Endothelial cell (in vitro differentiated cells): ENCODE measurements at places on chromosomes 4 and X. TPM values are rescaled to one million over a fixed set of nuclear protein-coding genes. Genes with fewer than 3 reads are reported as not detected.
A peak's percentile ranks its signal among the peaks of the same experiment; 100 is the strongest.

GRCh38 chr4:147078875-147079658, 133.4 kb upstream of the TTC29 start:
- no peak overlapping the region for H3K27ac ChIP-seq
- H3K36me3 ChIP-seq: no peaks in the 10 kb centered on the region
- no peaks in the 10 kb centered on the region for H3K4me1 ChIP-seq
- no peak overlapping the region for H3K4me3 ChIP-seq
- DNase-seq: no peak

GRCh38 chr4:64911846-64912245, 502.6 kb upstream of the TECRL start:
- H3K36me3 ChIP-seq: no peaks in the 10 kb centered on the region
- H3K27me3 ChIP-seq: no peaks in the 10 kb centered on the region
- no peak for DNase-seq
- H3K27ac ChIP-seq: no peak overlapping the region
- H3K4me1 ChIP-seq: no peaks in the 10 kb centered on the region

- no peaks in the 10 kb centered on the region for H3K4me1 ChIP-seq
- no peak overlapping the region for H3K4me3 ChIP-seq
- no peaks in the 10 kb centered on the region for H3K27me3 ChIP-seq
- no peak for DNase-seq
- no peaks in the 10 kb centered on the region for H3K36me3 ChIP-seq
- no peak overlapping the region for H3K27ac ChIP-seq
Measured at GRCh38 chr4:73603854-73604584, 16.2 kb downstream of the RASSF6 start.

GRCh38 chr4:126906466-126906865, 726.3 kb upstream of the INTU start:
- no peaks in the 10 kb centered on the region for H3K27me3 ChIP-seq
- DNase-seq: no peak
- no peaks in the 10 kb centered on the region for H3K36me3 ChIP-seq
- H3K27ac ChIP-seq: no peak overlapping the region

DNA sequence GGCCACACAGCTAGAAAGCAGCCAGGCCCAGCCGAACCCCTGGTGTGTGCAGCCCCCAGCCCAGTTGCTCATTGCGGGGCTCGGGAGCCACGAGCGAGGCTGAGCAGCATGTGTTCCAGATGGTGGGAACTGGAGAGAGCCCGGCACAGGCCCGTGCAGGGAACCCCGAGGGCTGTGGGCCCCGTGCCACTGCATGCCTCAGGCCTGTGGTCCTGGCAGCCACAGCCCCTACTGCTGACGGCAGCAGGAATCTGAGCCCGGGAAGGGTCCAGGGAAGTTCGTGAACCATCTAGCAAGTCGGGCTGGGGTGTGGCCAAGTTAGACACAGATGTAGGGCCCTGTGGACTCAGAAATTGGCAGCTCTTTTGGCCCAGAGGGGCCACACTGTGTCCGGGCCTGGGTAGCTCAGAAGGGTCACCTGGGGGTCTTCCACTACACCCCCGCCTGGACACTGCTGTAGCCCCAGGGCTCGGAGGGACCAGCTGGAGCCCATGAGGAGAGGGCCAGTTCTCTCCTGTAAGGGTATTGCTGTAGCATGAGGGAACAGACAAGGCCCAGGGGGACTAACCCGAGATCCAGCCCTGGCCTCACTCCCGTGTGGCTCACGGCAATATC, 12.1 kb downstream of the HTRA3 start:
- H3K36me3 ChIP-seq: no peaks in the 10 kb centered on the region
- no peak overlapping the region for H3K4me3 ChIP-seq
- H3K27ac ChIP-seq: no peak overlapping the region

DNA sequence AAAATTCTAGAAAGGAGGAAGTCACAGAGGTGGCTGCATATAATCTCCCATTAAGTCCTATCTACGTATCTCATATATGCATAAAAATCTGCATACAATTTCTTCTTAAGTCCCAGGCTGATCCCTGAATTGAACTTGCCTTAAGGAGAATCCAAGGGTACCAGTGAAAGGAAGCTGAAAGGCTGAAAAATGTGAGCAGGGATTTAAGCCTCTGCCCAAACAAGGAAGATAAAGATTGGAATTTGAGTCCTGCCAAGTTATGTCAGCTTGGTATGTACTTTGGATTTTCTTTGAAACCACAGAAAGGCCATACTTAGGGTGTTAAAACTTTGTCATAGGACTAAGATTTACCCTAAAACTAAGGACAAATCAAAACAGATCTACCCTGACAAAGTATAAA, 26.5 kb upstream of the GEMIN8 start:
- no peak for DNase-seq
- peaks cover 2% of the 10 kb centered on the region for H3K27me3 ChIP-seq
- H3K4me3 ChIP-seq: no peak overlapping the region
- H3K27ac ChIP-seq: no peak overlapping the region
- H3K4me1 ChIP-seq: no peaks in the 10 kb centered on the region

- H3K36me3 ChIP-seq: peaks cover 9% of the 10 kb centered on the region
- H3K27me3 ChIP-seq: no peaks in the 10 kb centered on the region
- H3K4me1 ChIP-seq: no peaks in the 10 kb centered on the region
Measured at GRCh38 chr4:13452927-13453579, 31.1 kb downstream of the RAB28 start.

- DNase-seq: no peak
- H3K27me3 ChIP-seq: no peaks in the 10 kb centered on the region
- no peak overlapping the region for H3K4me3 ChIP-seq
- peaks cover 13% of the 10 kb centered on the region for H3K4me1 ChIP-seq
- H3K36me3 ChIP-seq: no peaks in the 10 kb centered on the region
Measured at GRCh38 chrX:151982222-151982621, 7.7 kb upstream of the GABRE start.

GRCh38 chr4:56689201-56689969, 8.3 kb upstream of the HOPX start:
- H3K36me3 ChIP-seq: peaks cover 4% of the 10 kb centered on the region
- peaks cover 5% of the 10 kb centered on the region for H3K27me3 ChIP-seq
- H3K4me1 ChIP-seq: peaks cover 15% of the 10 kb centered on the region
- H3K27ac ChIP-seq: no peak overlapping the region

GRCh38 chr4:1416051-1416947, 10.1 kb upstream of the NKX1-1 start:
- peaks cover 28% of the 10 kb centered on the region for H3K27me3 ChIP-seq
- no peak overlapping the region for H3K27ac ChIP-seq
- no peaks in the 10 kb centered on the region for H3K36me3 ChIP-seq
- peak; percentile 3 for DNase-seq
- H3K4me1 ChIP-seq: peaks cover 2% of the 10 kb centered on the region
- H3K4me3 ChIP-seq: no peak overlapping the region

DNA sequence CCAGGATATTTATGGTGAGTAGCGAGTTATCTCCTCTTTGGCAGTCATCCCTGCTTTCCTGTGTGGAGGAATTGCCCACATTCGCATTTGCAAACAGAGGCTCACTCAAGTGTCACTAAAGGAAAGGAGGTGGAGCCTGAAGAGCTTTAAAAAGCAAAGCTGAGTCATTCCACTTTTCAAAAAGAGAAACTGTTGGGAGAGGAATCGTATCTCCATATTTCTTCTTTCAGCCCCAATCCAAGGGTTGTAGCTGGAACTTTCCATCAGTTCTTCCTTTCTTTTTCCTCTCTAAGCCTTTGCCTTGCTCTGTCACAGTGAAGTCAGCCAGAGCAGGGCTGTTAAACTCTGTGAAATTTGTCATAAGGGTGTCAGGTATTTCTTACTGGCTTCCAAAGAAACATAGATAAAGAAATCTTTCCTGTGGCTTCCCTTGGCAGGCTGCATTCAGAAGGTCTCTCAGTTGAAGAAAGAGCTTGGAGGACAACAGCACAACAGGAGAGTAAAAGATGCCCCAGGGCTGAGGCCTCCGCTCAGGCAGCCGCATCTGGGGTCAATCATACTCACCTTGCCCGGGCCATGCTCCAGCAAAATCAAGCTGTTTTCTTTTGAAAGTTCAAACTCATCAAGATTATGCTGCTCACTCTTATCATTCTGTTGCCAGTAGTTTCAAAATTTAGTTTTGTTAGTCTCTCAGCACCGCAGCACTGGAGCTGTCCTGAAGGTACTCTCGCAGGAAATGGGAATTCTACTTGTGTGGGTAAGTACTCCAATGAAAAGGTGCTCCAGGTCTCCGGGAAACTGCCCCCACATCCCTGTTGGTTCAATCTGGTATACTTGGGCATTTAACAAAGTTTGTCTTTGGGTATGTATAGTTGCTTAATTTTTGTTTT, at the start of gene EGF:
Gene EGF (plus strand): TSS at position 178 of the 890 bp plus-strand sequence. CDS start 453 bp downstream, at position 631.
- H3K36me3 ChIP-seq: no peaks in the 10 kb centered on the region
- DNase-seq: no peak
- H3K4me1 ChIP-seq: peaks cover 28% of the 10 kb centered on the region
- peak within 1 kb of the TSS; percentile 1 for H3K27ac ChIP-seq
- H3K27me3 ChIP-seq: peaks cover 1% of the 10 kb centered on the region

DNA sequence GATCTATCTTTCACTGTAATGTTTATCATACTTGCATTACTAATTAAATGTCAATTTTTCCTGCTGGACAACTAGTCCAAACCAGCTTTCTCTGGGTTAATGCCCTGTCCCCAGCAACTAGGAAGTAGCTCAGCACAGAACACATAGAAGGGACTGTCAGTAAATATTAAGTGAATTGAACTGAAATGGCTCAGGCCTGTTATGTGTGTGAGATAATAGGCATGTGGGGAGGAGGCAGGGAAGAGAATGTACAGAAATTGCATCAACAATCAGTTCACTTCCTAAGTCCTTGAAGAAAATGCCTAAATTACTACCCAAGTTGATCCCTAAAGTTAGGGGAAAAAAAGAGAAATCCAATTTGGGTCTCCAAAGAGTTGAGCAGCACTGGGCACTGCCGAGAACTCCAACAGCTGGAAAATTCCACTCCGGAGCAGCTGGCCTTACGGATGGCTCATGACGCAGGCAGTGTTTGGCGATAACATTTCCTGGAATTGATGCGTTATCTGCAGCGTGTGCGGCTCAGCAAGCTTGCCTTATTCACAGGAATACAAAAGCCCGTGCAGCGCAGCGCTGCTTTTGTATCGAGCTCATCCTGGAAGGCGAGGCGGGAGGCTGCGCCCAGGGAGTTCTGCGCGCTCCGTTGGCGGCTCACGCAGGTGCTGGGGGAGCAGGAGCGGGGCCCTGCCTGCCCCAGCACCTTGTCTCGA, 297.3 kb upstream of the LCORL start:
- no peaks in the 10 kb centered on the region for H3K27me3 ChIP-seq
- no peak overlapping the region for H3K4me3 ChIP-seq
- H3K27ac ChIP-seq: no peak overlapping the region

DNA sequence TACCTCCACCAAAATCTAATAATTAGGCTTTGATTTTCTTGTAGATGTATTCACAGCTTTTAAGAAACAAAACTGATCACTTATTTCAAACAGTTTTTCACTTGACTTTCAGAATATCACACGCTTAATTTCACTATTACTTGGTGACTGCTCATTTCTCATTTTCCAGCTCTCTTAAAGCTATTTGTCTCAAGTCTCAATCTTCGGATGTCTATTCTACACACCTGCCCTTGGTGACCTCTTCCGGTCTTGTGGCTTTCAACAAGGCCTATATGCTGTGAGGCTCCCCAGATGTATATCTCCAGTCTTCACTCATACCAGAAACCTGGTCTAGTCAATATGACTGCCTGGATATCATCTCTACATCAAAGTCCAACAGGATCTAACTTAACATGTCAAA, 34.9 kb upstream of the ANXA10 start:
- no peak overlapping the region for H3K4me3 ChIP-seq
- DNase-seq: no peak
- no peaks in the 10 kb centered on the region for H3K4me1 ChIP-seq
- H3K36me3 ChIP-seq: no peaks in the 10 kb centered on the region

GRCh38 chr4:104015680-104016079, 295.9 kb upstream of the TACR3 start:
- H3K4me3 ChIP-seq: no peak overlapping the region
- no peaks in the 10 kb centered on the region for H3K36me3 ChIP-seq
- no peak for DNase-seq
- H3K27ac ChIP-seq: no peak overlapping the region

GRCh38 chr4:37891260-37892159, 626 bp downstream of the TBC1D1 start:
- H3K4me3 ChIP-seq: peak overlapping the region; percentile 84
- peaks cover 4% of the 10 kb centered on the region for H3K4me1 ChIP-seq
- peaks cover 17% of the 10 kb centered on the region for H3K27me3 ChIP-seq
- DNase-seq: peak; percentile 11
- no peaks in the 10 kb centered on the region for H3K36me3 ChIP-seq

DNA sequence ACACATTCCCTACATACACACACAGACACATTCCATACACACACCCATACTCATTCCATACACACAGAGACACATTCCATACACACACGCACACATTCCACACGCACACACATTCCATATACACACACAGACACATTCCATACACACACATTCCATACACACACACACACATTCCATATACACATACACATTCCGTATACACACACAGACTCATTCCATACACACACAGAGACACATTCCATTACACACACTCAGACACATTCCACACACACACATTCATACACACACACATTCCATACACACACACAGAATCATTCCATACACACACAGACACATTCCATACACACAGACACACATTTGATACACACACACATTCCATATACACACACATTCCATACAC, 15.2 kb downstream of the LINC00632 start:
- H3K27ac ChIP-seq: no peak overlapping the region
- H3K4me1 ChIP-seq: no peaks in the 10 kb centered on the region
- H3K4me3 ChIP-seq: no peak overlapping the region
- H3K36me3 ChIP-seq: no peaks in the 10 kb centered on the region
- H3K27me3 ChIP-seq: no peaks in the 10 kb centered on the region

DNA sequence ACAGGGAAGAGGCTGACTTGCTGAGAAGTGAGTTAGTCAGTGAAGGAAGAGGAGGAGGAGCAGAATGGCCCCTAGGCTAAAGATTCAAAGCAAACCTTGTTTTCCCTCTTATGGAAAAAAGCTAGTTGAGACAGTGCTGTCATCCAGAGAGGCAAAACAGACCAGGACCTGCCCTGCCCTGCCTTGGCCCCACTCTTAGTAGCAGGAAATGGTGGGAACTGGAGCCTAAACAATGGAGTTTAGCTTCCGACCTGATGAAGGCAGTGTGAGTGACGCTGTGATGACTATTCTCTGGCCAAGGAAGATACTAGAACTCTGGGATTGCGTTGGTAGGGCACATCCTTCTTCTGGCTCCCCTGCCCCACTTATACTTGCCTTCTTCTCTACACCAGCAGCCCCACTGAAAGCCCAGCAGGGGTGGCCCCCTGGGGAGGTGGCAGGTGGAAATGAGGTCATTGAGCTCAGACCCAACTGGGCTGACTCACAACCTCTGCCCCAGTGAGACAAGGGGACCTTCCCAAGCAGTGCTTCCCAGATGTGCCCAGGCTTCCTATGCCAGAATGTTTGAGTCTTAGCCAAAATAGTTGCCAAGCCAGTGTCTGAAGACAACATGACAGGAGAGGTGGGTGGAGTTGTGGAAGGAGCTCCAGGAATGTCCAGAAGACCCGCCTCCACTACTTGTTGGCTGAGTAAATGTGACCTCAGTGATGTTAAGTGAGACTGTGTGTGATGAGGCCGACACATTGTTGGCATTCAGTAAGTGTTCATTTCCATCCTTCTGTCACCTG, 38.8 kb downstream of the MSN start:
- peak overlapping the region; percentile 89 for H3K27ac ChIP-seq
- H3K4me3 ChIP-seq: no peak overlapping the region
- DNase-seq: no peak
- peaks cover 14% of the 10 kb centered on the region for H3K27me3 ChIP-seq

- no peaks in the 10 kb centered on the region for H3K27me3 ChIP-seq
- H3K36me3 ChIP-seq: no peaks in the 10 kb centered on the region
- H3K4me1 ChIP-seq: no peaks in the 10 kb centered on the region
- H3K27ac ChIP-seq: no peak overlapping the region
- DNase-seq: no peak
Measured at GRCh38 chr4:10666616-10667015, 18.0 kb downstream of the CLNK start.

Gene ARHGEF6
- 18.8 TPM for total RNA-seq

Gene SAT1
- total RNA-seq: 479 TPM

Gene HERC3
- total RNA-seq: 8.0 TPM

Gene FAM241A
- 15.6 TPM for total RNA-seq
